ENCODE measurements at places on chromosomes 6 and 20. TPM values are rescaled to one million over a fixed set of nuclear protein-coding genes. Genes with fewer than 3 reads are reported as not detected.

GRCh38 chr20:36098364-36098763 lies 56.2 kb upstream of the EPB41L1 start:
- H3K36me3 ChIP-seq, result no peaks in the 10 kb centered on the region
- DNase-seq, result no peak
- no peak overlapping the region for H3K4me3 ChIP-seq
- peaks cover 20% of the 10 kb centered on the region for H3K27me3 ChIP-seq
- H3K4me1 ChIP-seq, result peaks cover 10% of the 10 kb centered on the region

DNA sequence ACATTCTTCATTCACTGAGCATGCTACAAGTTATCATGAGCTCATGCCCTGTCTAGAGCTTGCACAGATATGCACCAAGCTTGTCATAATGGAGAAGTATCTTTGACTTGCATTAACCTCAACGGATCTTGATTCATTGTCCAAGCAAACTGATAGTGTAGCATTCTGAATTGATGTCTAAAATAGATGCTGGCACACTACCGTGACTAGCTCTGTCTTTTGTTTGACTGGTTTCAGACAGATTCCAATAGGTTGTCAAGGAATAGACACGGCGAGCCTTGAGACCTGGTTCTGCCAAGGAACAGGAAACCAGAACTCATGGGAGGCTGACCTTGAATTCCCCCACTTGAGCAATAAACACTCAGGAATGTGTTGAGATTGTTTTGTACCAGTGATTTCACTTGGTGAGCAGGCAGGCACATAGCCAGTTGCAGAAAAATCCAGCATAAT lies 1153.1 kb upstream of the GJE1 start:
- DNase-seq, result no peak
- H3K4me3 ChIP-seq, result no peak overlapping the region
- no peaks in the 10 kb centered on the region for H3K27me3 ChIP-seq
- no peaks in the 10 kb centered on the region for H3K36me3 ChIP-seq
- no peak overlapping the region for H3K27ac ChIP-seq

DNA sequence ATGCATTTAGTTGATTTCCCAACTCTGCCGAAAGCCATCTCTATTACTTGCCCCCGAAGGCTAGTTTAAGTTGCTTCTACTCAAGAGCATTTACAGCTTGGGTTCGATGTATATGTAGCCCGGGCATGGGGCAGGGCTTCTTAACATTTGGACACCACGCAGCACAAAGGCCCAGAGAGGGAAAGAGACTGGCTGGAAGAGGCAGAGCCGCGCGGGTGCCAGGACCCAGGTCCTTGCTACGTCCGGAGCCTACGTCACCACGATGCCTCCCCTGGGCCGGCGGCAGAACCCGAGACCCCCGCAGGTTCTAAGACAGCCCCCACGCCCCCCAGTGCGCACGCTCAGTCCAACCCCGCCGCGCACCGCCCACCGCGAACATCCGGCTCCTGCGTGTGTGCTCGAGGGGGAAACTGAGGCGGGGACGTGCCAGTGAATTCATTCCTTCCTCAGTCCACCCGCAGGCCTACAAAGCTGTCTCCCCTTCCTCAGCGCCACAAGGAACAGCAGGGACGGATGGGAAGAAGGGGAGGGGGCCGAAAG lies 367 bp upstream of the PCIF1 start:
- H3K4me3 ChIP-seq, result peak overlapping the region; percentile 99
- H3K4me1 ChIP-seq, result peaks cover 21% of the 10 kb centered on the region
- H3K27ac ChIP-seq, result peak overlapping the region; percentile 99
- no peak for DNase-seq
- H3K36me3 ChIP-seq, result peaks cover 17% of the 10 kb centered on the region

DNA sequence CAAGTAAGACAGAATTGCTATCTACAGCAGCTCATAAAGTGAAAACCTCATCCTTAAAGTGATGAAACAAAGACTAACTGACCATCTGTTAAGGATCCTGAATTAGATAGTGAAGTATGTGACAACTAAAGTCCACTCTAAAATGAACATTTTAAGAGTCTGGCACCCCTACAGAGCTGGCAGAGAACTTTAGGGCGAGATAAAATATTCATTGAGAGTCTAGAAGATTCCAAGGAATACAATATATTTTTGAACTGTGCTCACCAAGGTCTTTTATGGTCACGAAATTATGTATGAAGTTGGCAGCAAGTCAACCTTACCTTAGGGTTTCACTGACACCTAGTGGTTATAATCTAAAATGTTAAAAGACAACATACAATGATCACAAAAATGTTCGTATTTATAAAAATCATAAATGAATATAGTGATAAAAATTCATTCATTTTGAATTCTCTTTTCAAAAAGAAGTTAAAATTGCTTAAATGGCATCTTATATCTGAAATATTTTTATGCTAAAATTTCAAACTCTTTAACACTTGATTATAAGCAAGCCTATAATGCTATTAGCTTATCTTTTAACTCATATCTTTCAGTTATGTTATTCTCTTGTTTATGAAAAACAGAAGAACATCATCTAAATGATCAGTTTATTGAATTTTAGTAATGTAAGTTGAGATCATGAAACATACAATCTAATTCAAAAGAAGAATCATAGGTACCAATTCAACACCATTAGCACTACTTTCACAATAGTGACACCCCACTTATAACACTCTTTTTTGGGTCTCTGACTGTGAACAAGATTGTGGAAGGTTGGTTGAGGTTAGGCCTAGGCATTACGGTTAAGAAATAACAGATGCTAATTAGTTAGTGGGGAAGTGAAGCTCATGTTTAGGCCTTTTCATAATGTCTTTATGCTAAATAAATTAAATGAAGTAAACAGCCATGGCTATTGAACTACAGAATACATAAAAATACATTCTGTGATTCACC lies 27.5 kb downstream of the RSPH3 start:
- DNase-seq, result peak; percentile 63
- H3K27me3 ChIP-seq, result peaks cover 2% of the 10 kb centered on the region
- peaks cover 4% of the 10 kb centered on the region for H3K4me1 ChIP-seq
- peaks cover 10% of the 10 kb centered on the region for H3K36me3 ChIP-seq
- H3K4me3 ChIP-seq, result no peak overlapping the region
- no peak overlapping the region for H3K27ac ChIP-seq

GRCh38 chr6:1424306-1424927 lies 35.0 kb downstream of the FOXF2 start:
- no peaks in the 10 kb centered on the region for H3K36me3 ChIP-seq
- no peak overlapping the region for H3K4me3 ChIP-seq
- H3K27me3 ChIP-seq, result peaks cover 17% of the 10 kb centered on the region
- no peak overlapping the region for H3K27ac ChIP-seq

- no peak overlapping the region for H3K27ac ChIP-seq
- H3K27me3 ChIP-seq, result no peaks in the 10 kb centered on the region
- no peaks in the 10 kb centered on the region for H3K4me1 ChIP-seq
- DNase-seq, result no peak
- no peak overlapping the region for H3K4me3 ChIP-seq
Observed at GRCh38 chr6:129100164-129100563, 217.2 kb downstream of the LAMA2 start.

DNA sequence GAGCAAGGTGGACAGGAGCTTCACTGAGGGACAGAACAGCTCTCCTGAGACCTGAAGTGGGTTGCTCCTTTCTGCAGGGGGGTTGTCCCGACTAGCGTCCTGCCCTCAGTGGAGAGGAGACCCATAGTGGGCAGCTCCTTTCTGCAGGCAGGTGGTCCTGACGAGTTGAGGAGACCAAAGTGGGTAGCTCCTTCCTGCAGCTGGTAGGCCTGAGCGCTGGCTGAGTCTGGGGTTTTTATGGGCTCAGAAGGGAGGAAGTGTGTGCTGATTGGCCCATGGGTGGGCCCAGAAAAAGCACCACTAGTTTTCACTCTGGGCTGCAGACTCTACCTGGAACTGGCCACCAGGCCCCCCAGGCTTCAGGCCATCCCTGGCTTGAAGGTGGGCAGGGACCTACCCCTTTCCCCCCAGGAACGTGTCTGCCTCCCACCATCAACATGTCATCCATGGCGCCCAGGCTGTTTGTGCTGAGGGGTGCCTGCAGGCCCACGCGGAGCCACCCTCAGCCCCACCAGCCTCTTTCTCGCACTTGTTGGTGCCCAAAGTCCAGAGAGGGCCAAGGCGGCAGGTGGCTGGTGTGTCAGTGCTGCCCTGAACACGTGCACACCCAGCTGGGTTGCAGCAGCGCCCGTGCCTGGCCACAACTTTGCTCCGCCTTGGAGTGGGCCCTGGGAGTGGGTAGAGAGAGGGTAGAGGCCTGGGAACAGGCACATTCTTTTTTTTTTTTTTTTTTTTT lies 1.6 kb upstream of the DEK start:
- peaks cover 28% of the 10 kb centered on the region for H3K4me1 ChIP-seq
- no peak for DNase-seq
- peaks cover 25% of the 10 kb centered on the region for H3K36me3 ChIP-seq
- H3K4me3 ChIP-seq, result peak overlapping the region; percentile 95
- H3K27me3 ChIP-seq, result no peaks in the 10 kb centered on the region

DNA sequence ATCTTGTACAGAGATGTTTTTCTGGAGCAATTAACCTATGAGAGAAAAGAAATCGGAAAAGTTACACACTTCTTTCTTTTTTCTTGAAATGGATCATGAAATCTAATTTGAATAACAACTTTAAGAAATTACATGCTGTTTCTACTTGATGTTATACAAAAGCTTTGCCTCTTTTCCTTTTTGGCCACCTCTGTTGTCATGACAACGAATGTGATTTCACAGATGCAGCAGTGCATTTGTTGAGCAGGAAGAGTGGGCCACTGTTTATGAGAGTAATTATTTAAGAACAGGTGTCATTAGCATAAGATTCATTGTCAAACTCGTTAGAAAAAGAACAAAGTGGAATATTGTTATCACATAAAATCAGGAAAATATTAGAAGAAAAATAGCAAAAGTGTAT lies 148.3 kb upstream of the IMPG1 start:
- no peak overlapping the region for H3K4me3 ChIP-seq
- H3K36me3 ChIP-seq, result no peaks in the 10 kb centered on the region
- no peaks in the 10 kb centered on the region for H3K27me3 ChIP-seq
- no peak overlapping the region for H3K27ac ChIP-seq

- DNase-seq, result no peak
- H3K4me3 ChIP-seq, result no peak overlapping the region
- no peak overlapping the region for H3K27ac ChIP-seq
- H3K27me3 ChIP-seq, result peaks cover 29% of the 10 kb centered on the region
Observed at GRCh38 chr6:157770946-157771345, 52.1 kb upstream of the SNX9 start.

- no peak for DNase-seq
- no peak overlapping the region for H3K4me3 ChIP-seq
Observed at GRCh38 chr6:127513425-127513824, 5.7 kb downstream of the MTCL3 start.

DNA sequence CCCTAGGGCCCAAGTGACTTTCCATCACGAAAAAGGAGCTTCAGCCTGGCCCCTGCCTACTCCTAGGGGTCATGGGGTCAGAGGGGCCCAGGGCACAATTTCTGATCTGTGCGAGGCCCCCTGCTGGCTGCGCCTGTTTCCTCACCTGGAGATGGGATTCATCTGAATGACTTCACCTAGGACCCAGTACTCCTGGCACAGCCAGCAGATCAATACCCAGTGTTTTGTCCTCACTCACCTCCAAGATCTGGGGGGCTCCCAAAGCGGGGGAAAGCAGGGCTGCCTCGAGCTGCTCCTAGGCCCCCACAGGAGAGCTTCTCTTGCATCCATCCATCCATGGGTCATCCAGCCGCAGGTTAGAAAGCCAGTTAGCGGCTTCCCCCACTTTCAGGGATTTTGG lies 33.8 kb downstream of the CD40 start:
- H3K4me1 ChIP-seq, result no peaks in the 10 kb centered on the region
- H3K36me3 ChIP-seq, result no peaks in the 10 kb centered on the region
- H3K27ac ChIP-seq, result no peak overlapping the region

GRCh38 chr6:37480951-37481534 lies 18.6 kb downstream of the CCDC167 start:
- H3K27me3 ChIP-seq, result no peaks in the 10 kb centered on the region
- no peak overlapping the region for H3K27ac ChIP-seq
- H3K4me1 ChIP-seq, result no peaks in the 10 kb centered on the region
- no peak for DNase-seq
- peaks cover 47% of the 10 kb centered on the region for H3K36me3 ChIP-seq
- H3K4me3 ChIP-seq, result no peak overlapping the region

- peak overlapping the region; percentile 93 for H3K27ac ChIP-seq
- H3K4me3 ChIP-seq, result peak overlapping the region; percentile 96
Observed at GRCh38 chr20:33684533-33685327, 1.5 kb downstream of the E2F1 start.

- H3K4me3 ChIP-seq, result no peak overlapping the region
- no peak overlapping the region for H3K27ac ChIP-seq
- H3K27me3 ChIP-seq, result no peaks in the 10 kb centered on the region
Observed at GRCh38 chr20:1450926-1451491, 15.6 kb downstream of the NSFL1C start.

DNA sequence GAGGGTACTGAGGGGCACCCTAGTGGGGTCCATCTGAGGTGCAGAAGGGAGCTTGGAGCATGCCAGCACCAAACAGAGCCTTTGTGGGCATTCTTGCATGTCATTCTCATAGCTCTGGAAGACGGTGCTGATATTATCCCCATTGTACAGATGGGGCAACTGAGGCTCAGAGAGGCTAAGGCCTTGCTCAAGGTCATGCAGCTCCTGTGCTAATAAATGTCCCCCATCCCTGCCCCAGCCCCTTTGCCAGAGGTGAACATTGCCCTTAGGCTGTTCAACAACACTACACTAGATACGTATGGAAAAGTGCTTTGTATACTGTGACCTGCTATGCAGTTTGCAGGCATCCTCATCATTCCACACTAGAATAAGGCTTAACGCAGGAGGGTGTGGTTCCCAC lies 5.5 kb upstream of the EPB41L1 start:
- peaks cover 30% of the 10 kb centered on the region for H3K27me3 ChIP-seq
- no peaks in the 10 kb centered on the region for H3K4me1 ChIP-seq
- H3K27ac ChIP-seq, result no peak overlapping the region
- no peak overlapping the region for H3K4me3 ChIP-seq
- DNase-seq, result no peak

DNA sequence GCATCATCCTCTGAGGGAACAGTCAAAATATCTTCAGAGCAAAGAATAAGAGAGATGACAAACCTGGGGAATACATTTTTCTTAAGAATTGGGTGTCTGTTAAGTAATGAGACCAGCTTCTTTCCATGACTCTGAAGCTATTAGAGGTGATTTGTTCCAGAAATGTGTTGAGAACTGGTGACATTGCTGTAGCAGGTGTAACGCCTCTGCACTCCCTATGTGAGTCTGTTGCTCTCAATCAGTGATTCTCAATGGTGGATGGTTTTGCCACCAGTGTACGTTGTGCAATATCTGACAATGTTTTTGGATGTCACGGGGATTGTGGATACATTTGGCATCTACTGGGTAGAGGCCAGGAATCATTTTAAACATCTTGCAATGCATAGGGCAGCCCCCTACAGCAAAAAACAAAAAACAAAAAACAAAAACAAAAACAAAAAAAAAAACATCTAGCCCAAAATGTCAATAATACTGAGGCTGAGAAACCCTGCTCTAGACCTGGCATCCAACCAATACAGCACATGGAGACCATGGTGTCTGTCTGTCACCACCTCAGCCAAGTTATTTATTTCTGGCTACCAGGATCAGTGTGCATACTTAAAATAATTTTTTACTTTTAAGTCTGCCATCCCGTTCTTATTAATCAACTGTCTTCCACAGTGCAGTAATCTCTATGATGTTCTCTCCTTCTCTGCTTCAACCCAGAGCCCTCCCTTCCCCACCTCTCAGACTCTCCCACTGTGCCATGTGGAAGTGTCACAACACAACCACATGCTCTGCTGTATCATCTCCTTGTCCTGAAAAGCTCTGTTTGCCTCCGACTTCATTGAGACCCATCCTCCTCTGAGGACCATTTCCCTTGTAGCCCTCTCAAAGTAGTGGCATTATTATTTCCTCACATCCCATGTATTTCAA lies 43.7 kb downstream of the KLHL32 start:
- no peak for DNase-seq
- no peak overlapping the region for H3K27ac ChIP-seq
- no peaks in the 10 kb centered on the region for H3K4me1 ChIP-seq
- no peak overlapping the region for H3K4me3 ChIP-seq

The CGA gene
- total RNA-seq, result not detected

The C20orf204 gene
- 5.5 TPM for total RNA-seq

The FAM83C gene
- not detected for total RNA-seq

The SIRPA gene
- not detected for total RNA-seq

The DNAH8 gene
- total RNA-seq, result not detected

The CDH4 gene
- not detected for total RNA-seq

Data from activated CD4-positive, alpha-beta T cell treated with anti-CD3 and anti-CD28 coated beads, Interleukin-2, amount 10 ng/mL, durations not matched to agents 24 days and 14 days (primary cell).